Vagina (tissue), 2 donors: ENCODE measurements at places on chromosomes 4 and X.

GRCh38 chr4:6448476-6449170 lies 23.8 kb downstream of the PPP2R2C start:
- no peak for DNase-seq

- no peak for DNase-seq
These were observed 134.6 kb downstream of the KDM6A start for GRCh38 chrX:45007598-45007997.

DNA sequence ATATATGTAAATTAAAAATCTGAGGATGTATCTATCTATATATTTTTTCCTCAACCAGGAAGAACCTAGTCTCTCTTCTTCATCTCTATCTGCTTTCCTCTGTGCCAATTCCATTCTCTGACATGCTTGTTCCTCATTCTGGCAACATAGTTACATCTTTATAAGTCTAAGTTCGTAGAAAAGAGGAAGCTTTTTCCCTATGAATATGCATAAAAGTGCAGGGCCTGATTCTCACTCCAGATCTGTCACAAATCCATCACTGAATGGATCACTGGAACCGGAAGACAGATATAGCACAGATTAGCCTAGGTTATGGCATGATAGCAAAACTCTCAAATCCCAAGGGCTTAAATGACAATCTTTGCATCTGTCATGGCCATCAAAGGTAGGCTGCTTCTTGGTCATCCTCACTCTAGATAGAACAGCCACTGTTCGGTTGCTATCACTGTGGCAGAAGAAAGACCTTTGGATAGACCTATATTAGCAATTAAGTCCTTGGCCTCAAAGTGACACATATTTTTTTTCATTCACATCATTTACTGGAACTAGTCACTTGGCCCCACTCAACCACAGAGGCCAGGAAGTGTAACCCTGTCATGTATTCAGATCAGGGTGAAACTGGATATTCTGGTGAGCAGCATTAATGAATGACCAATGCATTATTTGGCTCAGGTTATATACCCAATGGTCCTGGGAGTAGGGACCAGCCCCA lies 22.2 kb downstream of the DTHD1 start:
- no peak for DNase-seq

DNA sequence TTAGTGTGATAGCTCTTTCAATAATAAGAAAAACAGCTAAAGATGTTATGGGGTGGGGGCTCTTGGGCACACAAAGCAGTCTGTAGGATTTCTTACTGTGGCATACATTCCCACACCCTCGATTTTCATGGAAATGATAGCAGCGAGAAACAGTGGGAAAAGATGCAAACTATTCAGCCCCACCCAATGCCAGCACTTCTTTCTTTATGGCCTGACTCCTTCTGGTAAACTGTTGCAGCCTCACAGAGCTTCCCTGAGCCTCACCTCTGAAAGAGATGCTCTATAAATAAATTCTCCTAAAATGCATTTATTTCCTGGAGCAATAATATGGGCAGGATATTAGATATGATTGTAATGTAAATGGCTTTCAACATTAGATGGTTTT lies 910 bp downstream of the ANK2 start:
- DNase-seq: no peak

DNA sequence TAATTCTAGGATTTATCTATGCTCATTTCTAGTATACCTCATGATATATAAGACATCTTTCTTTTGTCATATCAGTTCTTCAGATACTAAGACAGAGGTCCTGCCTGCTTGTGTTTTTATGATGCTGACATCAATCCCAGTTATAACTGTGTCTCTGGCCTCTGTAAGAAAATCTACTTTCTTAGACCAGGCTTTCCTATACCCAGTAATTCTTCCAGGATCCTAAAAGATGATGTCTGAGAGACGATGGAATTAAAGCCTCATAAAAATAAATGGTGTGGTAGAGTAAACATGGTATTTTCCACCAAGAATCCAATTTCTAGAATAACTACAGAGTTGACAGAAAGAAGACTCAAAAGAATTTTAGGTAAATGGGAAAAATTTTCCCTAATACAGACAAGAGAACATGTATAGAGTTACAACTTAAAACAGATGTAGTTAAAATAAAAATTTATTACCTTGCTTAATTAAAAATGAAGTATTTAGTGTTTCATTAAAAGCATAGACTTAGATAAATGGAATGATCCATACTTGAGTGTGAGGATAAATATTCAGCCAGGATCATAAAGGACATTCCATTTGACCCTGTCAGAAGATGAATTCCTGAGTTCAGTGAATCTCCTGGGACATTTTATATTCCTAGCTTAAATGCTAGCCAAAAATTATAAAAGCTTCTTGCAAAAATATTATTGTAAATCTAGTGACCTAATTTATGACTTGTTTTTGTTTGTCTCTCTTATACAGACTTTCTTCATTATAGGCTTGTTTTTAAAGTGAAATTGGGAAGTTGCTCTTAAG lies 137.4 kb downstream of the PDLIM5 start:
- no peak for DNase-seq

DNA sequence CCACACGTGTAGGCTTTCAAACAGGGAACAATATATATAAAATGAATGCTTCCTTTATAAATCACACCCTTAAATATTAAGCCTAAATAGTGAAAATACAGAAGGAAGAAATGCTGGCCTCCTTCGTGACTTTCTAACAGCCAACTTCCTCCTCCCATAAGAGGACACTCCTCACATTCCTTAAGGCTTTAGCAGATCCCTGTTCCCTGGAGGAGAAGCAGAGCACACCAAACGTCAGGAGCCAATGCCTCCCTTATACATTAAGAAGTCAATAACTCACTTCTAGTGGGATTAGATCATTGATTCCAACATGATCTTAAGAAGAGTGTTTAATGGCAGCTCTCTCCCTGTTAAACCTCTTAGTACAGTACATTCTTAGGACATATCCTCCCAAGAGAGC lies 108.4 kb upstream of the FAM241A start:
- no peak for DNase-seq

DNA sequence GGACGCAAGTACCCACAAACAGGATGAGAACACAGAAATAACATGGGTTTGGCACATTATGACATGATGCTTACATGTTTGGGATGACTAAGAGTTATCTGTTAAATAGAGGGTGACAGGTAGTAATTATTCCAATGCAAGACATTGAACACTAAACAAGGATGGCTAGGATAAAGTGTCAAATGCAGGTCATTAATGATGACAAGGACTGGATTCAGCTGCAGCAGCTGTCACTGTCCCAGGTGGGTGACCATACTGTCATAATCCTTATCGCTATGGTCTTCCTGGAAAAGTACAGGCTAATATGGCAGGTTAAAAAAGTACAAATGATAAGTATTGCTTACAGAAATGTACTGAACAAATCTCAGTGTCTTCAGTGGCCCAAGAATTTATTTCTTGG lies 123.9 kb downstream of the ANTXR2 start:
- no peak for DNase-seq

DNA sequence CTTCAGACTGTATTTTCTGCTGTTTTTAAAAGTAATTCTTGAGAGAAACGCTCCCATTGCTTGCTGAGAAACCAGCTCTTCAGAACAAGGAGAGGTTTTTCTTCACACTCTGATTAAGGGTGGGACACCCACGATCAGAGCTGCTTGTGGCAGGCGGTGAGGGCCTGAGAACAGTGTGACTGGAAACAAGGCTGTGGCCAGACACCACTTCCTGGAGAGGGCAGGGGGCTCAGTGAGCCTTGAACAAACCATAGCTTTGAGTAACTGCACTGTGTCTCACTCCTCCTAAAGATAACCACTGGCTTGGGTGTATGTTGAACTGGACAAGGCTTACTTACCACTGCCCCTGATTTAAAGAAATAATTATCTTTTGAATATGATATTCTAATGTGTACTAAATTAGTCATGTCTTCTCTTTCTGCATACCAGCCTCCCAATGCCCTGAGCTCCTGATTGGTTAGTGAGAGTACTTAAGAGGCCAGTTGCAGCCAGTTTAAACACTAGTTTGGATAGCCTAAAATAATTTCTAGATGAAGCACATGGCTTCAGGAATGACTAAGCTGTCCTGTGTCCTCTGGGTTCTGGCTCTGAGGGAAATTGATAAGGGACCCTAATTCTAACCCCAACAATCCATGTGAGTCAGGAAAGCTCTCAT lies 3.7 kb upstream of the GPR82 start:
- DNase-seq: no peak

DNA sequence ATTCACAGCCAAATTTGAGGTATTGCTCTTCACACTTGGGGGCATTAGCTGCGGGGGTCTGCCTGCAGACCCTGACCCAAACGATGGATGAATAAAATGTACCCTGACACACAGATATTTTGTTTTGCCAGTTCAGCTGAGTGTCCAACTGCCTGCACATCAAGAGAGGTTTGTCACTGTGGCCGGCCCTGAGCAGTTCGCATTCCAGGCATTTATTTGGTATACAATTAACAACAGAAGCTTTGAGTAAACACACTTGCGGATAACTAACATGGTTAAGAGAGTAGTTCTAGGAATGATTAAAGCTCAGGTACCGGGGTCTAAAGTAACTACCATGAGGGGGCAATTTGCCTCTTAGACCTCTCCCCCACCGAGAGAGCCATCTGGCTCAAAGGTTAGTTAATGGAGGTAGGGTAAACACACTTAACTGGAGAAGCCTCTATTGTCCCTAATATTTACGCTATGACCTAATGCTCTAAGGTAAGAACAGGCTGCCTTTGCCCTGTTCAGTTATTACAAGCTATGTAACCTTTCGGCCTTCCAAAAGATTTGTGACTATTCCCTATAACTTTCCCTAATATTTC lies 162.0 kb downstream of the SNCA start:
- DNase-seq: no peak
